Karpas-422 (cell line): ENCODE measurements at places on chromosomes 13 and 19.

- DNase-seq: no peak
These were observed 168.3 kb upstream of the RNF113B start for GRCh38 chr13:98345107-98345935.

- DNase-seq: peak; percentile 88
These were observed 50.3 kb upstream of the GPI start for GRCh38 chr19:34314437-34315313.

- DNase-seq: no peak
These were observed 3.5 kb downstream of the ZNF260 start for GRCh38 chr19:36524617-36525016.

DNA sequence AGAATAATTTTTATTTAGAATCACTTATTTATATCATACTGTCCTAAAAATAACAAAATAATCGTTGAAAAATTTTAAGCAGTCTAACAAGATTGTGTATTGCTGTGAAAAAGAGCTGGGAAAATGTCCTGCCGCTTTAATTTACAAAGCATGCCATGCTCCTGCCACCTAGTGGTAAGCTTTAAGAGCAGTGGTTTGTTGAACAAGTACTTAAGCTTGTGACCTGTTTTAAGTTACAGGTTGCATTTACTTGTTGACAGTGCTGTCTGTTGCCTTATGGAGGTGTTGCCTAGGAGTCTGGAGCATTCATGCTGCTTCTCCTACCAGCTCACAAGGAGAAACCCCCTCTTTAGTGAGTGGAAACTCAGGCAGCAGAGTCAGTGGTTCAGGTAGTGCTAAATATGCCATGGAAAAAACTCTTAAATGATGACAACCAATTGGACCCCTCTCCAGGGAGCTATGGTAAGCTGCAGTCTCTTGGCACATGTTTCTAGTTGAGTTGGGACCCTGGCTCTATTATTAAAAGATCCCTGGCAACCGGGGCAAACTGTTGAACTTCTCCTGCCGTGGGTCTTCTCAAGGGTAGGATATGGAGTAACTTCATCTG is 68.4 kb downstream of the SPATA13 start:
- peak; percentile 80 for DNase-seq

DNA sequence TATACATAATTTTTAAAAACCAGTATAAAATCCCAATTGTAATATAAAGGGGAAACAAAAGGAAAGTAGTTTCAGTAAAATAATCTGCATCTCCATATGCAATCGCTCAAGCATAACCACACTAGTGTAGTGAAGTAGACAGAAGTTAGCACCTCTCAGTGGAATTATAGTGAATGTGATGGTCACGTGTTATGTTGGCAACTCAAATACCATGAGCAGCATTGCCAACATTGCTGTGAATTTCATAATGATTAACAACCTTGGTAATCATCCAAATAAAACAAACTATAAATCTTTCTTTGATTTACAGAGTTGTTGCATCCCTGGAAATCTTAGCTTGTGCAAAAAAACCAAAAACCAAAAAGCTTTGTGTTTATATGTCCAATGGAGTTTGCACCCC is 77.3 kb upstream of the SIAH3 start:
- DNase-seq: no peak

- DNase-seq: no peak
These were observed 178.8 kb upstream of the RFC3 start for GRCh38 chr13:33639158-33639557.

DNA sequence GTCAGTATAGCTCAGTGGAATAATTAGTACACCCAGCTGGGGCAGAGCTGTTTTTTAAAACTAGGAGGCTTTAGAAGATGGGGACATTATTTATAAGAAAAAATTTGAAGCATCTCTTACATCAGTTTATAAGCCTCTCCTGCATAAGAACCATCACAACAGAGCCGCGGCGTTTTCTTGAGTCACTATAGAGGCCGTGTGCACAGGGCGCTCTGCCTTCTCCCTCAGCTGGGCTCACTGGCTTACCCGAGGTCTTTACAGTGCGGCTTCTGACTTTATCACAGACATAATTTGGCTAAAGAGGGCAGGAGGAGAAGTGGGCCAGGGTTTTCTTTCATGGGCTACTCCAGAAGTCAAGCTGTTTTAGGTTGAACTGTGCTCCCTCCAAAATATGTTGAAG is 135.5 kb upstream of the RNF113B start:
- no peak for DNase-seq

- no peak for DNase-seq
These were observed 37.7 kb upstream of the CYP4F8 start for GRCh38 chr19:15577184-15577771.

DNA sequence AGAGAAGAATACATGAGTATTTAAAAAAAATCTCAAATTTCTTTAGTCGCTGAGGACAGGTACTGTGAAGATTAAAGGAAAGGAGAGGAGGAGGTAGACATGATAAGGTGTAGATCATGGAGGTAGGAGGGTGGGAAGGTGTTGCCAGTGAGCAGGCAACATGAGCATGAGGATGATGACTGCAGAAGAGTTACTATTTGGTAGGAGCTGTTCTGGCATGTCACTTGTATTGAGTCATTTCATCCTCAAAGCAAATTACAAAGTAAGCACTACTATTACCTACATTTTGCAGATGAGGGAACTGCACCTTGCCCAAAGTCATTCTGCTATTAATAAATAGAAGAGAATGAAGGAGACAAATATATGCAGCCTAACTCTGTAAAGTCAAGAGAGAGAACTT is 435.8 kb upstream of the KLF12 start:
- no peak for DNase-seq

DNA sequence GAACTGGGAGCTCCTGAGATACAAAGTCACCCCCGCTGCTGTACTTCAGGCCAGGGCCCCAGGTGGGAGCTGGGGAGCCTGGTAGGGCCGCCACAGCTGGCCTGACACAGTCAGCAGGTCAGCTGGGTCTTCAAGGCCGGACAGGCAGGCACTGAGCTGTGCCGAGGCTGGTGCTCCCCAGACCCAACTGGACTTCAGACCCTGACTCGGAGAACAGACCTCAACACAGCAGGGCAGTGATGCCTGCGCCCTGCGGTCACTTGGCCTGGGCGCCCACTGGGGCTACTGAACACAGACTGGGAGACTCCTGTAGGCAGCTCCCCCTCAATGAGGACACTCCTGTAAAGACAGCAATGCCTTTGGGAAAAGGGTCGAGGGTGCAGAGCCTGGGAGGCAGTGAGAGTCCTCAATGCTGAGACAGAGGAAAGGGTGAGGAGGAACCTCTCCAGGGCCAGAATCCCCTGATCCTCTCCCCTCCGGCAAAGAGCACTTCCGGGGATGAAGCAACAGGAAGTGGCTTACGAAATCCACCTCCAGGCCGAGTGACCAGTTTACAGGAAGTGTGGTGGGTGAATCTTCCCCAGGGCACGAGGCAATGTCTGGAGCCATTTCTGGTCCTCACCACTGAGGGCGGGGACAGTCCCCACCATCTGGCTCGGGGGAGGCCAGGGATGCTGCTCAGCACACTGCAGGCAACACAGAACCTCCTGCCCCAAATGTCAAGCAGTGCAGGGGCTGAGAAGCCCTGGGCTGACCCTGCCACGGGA is 40.8 kb upstream of the ISYNA1 start:
- peak; percentile 80 for DNase-seq

DNA sequence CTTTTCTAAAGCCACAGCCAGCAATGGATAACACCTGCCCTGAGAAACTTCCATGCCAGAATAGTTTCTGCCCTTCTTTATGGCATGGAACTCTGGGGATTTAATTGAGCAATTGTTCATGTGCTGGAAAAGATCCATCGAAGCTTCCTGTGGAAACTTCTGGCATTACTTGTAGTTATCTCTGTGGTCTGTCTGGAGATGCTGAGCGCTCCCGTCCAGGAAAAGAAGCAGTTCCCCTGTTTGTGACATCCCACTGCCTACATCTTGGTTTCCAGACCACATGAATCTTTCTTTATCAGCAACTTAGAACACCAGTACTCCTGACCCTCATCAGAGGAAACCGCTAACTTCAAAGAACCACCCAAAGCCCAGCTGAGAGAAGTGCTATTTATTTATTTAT is 24.6 kb downstream of the FLT1 start:
- no peak for DNase-seq

DNA sequence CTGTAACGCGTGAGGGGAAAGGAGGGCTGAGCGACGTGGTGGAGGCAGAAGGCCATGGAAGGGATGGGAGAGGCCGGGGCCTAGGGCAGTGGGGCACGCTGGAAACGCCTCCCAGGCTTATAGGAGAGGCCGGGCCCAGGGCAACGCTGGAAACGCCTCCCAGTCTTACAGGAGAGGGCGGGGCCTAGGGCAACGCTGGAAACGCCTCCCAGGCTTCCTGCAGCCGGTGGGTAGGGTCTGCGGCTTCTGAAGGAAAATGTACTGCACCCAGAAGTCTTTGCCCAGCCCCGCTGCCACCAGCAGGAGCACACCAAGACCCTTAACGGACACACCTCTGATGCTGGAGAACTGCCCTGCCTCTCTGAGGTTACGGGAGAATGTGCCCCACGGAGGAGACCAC is 9.1 kb downstream of the CACTIN start:
- no peak for DNase-seq

- no peak for DNase-seq
These were observed 37.1 kb downstream of the TINCR start for GRCh38 chr19:5530701-5531100.

- no peak for DNase-seq
These were observed 173.3 kb downstream of the COL4A1 start for GRCh38 chr13:110133425-110134235.

- DNase-seq: no peak
These were observed 34.6 kb upstream of the ONECUT3 start for GRCh38 chr19:1718420-1719291.

DNA sequence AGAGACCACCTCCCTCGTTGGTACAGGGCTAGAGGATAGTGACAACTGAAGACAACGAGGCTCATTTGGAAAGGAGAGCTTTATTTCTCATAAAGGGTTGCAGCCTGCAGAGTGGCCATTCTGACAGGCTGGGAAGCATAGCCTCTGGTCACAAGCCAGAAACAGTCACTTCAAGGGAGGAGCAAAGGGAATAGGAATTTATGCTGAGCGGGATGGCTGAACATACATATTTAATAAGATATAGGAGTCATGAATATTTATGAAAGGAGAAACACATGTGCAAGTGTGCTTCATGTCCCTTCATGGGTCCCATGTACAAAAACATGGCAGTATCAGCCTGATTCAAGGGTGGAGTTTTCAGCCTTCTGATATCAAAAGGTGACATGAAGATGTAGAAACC is 27.1 kb upstream of the URI1 start:
- no peak for DNase-seq

DNA sequence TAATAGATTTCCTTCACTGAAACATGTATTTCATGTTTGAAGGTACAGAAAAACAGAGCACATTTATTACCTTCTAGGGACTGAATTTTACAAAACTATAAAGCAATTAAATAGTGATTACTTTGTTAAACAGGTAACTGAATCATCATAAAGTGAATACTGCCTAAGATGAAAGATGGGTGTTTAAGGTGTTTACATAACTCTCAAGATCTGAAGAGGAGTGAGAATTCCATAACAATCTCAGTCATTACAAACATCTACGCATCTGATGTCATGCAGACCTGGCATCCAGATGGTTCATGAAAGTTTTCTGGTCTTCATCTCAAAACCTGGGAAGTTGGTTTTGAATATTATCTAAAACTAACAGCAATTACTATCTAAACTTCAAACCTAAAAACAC is 80.4 kb downstream of the MIPEP start:
- DNase-seq: no peak

DNA sequence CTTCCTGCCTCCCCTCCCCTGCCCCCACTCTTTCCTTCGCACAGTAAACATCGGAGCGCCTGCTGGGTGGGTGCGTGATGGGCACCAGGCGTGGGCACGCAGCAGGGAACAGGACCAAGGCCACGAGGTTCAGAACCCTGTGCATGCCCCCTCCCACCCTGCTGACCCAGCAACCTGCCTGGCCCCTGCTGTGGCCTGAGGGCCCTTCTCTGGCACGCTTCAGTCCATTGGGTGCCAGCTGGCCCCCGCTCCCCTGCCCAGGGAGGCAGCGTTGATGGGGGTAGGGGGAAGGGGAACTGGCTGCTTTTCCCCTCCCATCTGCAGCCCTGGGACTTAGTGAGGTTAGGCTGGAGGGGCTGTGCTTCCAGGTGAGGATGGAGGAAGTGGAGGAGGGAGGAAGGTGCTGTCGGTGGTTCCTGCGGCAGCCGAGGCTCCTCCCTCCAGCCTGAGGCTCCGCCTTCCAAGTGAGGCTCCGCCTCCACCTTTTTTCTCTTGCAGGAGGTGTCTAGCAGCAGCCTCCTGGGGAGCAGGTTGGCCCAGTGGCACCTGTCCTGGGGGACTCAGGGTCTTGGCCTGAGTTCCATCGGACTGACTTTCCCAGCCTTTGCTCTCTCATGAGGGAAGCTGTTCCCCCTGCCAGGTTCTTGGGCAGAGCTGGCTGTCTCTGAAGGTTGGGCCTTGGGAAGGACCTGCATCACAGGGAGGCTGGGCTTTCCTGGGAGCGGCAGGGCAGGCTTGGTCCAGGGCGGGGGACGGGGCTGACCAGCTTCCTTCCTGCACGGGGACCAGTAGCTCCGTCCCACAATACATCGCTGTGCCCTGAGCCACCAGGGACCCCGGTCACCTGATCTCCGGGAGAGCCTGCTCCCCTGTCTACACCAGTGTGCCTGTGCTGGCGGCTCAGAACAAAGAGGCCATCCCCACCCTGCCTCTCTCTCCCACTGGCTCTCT is 7.3 kb downstream of the PIAS4 start:
- DNase-seq: peak; percentile 58

DNA sequence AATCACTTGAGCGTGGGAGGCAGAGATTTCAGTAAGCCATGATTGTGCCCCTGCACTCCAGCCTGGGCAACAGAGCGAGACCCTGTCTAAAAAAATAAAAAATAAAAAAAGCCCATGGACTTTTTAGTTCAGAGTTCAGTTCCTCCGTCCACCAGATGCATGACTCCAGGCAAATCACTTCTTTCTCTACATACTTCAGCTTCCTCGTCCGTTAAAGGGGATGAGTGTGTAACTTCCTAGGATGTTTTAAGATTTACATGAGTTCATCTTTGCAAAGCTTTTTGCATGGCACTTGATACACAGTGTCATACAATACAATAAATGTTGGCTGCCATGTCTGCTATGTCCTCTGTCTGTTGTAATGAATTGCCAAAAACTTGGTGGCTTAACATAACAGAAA is 10.0 kb upstream of the FFAR2 start:
- no peak for DNase-seq

DNA sequence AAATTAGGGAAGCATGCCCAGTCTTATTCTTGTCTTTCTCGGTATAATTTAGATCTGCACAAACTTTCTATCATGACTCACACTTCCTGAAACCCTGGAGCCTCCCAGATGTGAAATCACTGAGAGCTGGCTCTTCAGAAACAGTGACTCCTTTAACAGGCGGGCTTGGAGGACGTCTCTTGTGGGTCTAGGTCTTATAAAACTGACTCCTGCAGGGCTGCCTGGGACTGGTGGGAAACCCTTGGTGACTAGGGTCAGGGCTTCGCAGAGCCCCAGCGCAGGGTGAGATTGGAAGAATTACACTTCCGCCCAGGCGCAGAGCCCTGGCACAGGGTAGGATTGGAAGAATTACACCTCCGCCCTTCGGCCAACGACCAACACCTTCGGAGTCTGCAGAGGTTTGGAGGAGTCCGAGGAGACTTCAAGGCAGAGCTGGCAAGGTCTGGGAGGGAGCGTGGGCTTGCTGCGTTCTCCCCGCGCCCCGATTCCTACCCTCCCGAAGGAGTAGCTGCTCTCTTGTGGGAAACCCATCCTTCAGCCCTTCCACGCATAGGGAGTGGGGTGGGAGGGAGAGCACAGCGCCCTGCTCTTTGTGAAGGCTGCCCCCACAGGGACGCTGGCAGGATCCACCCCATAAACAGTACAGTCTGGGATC is 43.4 kb upstream of the MAP3K10 start:
- DNase-seq: no peak

GRCh38 chr19:42443944-42444398 is 1.2 kb upstream of the CXCL17 start:
- peak; percentile 31 for DNase-seq

GRCh38 chr19:41886761-41887710 is 4.1 kb downstream of the ARHGEF1 start:
- DNase-seq: no peak
